Activated naive CD8-positive, alpha-beta T cell treated with anti-CD3 and anti-CD28 coated beads for 36 hours (primary cell): ENCODE measurements at places on chromosomes 6 and 20. TPM values are rescaled to one million over a fixed set of nuclear protein-coding genes. Genes with fewer than 3 reads are reported as not detected.

GRCh38 chr20:34794006-34794585 lies 31.4 kb downstream of the NCOA6 start:
- DNase-seq: no peak

DNA sequence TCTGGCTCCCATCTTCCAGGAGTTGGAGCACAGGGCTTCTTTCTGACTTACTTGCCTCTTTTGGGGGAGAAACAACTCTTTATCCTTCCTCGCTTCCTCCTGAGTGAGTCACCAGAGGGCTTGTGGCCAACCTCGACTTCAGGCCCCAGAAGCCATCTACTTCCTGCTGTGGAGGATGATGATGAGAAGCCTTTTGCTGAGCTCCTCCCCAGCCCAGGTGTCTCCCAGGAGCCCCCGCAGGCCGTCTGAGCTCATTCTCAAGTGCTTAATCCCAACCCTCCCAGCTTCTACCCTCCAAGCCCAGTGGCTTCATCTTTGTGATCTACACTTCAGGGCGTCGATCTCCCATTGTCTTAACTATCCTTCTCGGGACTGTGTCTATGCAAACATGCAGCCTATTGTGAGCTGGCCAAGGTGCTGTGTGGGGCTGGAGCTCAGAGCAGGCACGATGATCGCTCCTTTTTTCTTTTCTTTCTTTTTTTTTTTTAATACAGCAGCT lies 27.9 kb downstream of the SDCBP2 start:
- DNase-seq: peak; percentile 69

- no peak for DNase-seq
These were observed 6.5 kb upstream of the C20orf204 start for GRCh38 chr20:64029293-64030117.

GRCh38 chr20:39117491-39117890 lies 155.3 kb downstream of the DHX35 start:
- DNase-seq: no peak

DNA sequence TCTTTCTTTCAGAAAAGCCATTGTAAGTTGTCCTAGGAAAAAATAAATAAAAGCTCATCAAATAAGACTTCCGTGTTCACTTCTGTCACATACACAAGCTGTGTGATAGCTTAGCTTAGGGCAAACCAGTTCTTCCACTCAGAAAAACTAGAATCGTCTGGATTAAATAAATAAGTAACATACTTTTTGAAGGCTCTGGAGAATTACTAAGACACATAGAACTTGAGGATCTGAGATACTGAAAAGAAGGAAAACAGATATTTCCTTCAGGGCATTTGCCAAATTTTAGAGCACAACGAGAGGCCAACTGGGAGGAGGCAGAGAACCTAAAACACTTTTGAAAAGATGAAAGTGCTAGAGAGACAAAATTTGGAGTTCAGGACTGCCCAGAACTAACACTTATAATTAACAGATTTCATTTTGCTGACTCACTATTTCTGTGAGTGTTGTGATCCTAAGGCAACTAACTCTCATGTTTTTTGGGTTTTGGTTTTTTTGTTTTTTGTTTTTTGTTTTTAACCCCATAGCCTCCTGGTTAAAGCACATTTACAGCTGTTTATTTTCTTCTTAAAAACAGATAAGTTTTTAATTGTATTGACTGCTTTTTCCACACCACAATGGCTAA lies 38.7 kb upstream of the THEMIS start:
- DNase-seq: no peak

DNA sequence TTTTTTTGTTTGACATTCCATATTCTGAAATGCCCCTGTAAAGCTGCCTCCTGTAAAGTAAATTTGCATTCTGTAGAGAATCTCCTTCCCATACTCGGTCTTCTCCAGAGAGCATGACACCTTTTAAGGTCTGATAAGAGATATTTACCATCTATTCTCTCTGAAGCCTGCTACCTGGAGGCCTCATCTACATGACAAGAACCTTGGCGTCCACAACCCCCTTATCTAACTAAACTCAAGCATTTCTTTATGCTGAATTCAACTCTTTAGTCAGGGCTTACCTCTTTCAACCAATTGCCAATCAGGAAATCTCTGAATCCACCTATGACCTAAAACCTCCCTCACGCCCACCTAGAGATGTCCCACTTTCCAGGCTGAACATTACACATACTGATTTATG lies 51.6 kb downstream of the FAM184A start:
- DNase-seq: no peak

DNA sequence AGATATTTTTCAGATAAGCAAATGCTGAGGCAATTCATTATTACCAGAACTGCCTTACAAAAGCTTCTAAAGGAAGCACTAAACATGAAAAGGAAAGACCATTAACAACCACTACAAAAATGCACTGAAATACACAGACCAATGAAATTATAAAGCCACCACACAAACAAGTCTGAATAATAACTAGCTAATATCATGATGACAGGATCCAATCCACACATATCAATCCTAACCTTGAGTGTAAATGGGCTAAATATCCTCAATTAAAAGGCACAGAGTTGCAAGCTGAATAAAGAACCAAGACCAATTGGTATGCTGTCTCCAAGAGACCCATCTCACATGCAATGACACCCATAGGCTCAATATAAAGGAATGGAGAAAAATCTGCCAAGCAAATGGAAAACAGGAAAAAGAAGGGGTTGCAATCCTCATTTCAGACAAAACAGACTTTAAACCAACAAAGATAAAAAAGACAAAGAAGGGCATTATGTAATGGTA lies 58.0 kb upstream of the PHIP start:
- DNase-seq: no peak

- no peak for DNase-seq
These were observed 408.4 kb upstream of the CHD6 start for GRCh38 chr20:42026599-42026998.

DNA sequence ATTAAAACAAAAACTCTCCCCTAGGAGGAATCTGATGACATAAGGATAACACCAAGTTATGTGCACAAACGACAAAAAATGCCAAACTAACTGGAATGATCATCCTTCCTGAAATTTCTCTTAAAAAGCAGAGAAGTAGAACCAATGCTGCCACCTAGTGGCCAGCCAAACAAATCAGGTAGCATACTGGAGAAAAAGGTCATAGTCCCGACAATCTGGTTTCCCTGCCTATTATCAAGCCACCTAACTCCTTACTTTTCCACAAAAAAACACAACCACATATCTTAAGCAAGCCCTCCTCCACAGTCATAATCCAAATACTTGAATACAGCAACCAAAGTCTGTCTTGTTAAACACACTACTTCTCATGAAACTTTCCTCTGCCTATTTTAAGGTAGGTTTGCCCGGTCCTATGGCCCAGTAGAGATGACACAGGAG lies 5.3 kb downstream of the OARD1 start:
- peak; percentile 40 for DNase-seq

GRCh38 chr6:25122001-25122400 lies 157.2 kb upstream of the CARMIL1 start:
- no peak for DNase-seq

- DNase-seq: peak; percentile 67
These were observed 284.7 kb upstream of the TAB2 start for GRCh38 chr6:149032599-149033405.

- no peak for DNase-seq
These were observed 189.0 kb downstream of the BTBD9 start for GRCh38 chr6:38450717-38451116.

GRCh38 chr6:75743971-75744370 lies 5.1 kb upstream of the MYO6 start:
- no peak for DNase-seq

GRCh38 chr6:55567558-55567957 lies 11.4 kb downstream of the HMGCLL1 start:
- no peak for DNase-seq

GRCh38 chr20:38002422-38002821 lies 30.8 kb downstream of the TTI1 start:
- no peak for DNase-seq

DNA sequence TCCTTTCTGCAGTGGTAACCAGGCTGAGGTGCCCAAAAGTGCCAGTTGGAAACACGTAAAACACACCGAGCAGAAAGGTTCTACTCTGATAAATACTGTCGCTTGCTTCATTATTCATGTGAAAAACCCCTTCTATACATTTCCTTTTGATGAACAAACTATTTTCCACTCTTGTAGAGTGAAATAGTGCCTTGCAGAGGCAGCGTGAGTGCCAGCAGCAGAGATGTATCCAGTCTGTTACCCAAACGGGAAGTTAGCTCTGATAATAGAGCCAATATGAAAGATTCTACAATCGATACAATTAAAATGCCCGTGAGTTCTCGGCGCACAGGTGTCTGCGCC lies 1.5 kb downstream of the ZBTB46 start:
- DNase-seq: no peak

- DNase-seq: no peak
These were observed 33.9 kb upstream of the HLA-C start for GRCh38 chr6:31305703-31306219.

The PERP gene
- 2.0 TPM for total RNA-seq

The TCF19 gene
- 89.8 TPM for total RNA-seq

The CDH26 gene
- total RNA-seq: 0.66 TPM

The WFDC5 gene
- total RNA-seq: not detected

The HLA-DRB1 gene
- 4.2 TPM for total RNA-seq

The VTA1 gene
- total RNA-seq: 66.3 TPM

The PLCB4 gene
- not detected for total RNA-seq

The C20orf144 gene
- 0.10 TPM for total RNA-seq

The ZNF343 gene
- total RNA-seq: 10.4 TPM

The DNMT3B gene
- total RNA-seq: 2.6 TPM
